ENCODE measurements at places on chromosomes 13 and 19.

DNA sequence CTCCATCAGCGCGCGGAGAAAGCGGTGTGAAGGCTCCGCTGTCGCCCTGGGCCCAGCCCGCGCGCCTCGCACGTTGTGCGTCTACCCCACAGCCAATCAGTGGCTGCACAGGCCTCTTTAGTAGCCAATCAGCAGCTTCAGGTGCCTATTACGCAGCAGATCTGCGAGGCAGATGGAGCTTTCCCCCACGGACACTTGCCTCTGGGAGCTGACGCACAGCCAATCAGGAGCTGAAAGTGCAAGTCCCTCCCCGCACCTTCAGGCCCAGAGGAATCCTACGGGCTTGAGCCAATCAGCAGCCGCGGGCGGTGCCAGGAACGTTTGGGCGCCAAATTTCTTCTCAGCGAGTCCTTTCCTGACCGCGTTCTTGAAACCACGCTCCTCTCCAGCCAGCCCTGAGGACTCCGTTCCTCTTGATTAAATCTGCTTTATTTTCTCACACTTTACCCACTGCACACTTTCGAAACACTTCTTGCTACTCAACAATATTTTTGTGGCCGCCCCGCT is 39.9 kb downstream of the SIGLEC7 start:
- DNase-seq, result no peak

GRCh38 chr13:110334256-110334655 is 27.2 kb downstream of the COL4A2 start:
- no peak for DNase-seq

- no peak for DNase-seq
Measured at GRCh38 chr13:23386533-23386932, 47.0 kb downstream of the SACS start.

DNA sequence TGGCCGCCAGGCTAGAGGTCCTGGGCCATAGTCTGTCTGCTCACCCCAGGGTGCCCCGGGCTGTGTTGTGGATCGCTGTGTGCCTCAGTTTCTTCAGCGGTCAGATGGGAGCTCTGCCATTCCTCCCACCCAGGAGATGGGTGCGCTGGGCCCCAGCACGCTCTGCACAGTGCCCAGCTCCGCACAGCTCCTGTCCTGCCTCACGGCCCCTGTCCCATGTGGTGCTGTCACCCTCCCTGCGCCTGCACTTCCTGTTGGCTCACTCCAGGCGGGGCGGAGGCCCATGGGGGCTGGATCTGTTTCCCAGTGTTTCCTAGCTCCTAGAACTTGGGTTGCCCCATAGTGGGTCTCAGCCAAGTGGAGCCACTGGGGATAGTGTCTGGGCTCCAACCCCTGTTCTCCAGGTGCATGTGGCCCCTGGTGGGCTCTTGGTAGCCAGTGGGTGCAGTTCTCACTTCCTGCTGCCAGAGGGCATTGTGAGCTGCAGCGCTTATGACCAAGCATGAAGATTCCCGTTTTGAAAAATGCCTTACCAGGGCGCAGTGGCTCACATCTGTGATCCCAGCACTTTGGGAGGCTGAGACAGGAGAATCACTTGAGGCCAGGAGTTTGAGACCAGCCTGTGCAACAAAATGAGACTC is 69.8 kb downstream of the KDM4B start:
- no peak for DNase-seq

- no peak for DNase-seq
Measured at GRCh38 chr13:42409075-42409474, 137.1 kb downstream of the AKAP11 start.

DNA sequence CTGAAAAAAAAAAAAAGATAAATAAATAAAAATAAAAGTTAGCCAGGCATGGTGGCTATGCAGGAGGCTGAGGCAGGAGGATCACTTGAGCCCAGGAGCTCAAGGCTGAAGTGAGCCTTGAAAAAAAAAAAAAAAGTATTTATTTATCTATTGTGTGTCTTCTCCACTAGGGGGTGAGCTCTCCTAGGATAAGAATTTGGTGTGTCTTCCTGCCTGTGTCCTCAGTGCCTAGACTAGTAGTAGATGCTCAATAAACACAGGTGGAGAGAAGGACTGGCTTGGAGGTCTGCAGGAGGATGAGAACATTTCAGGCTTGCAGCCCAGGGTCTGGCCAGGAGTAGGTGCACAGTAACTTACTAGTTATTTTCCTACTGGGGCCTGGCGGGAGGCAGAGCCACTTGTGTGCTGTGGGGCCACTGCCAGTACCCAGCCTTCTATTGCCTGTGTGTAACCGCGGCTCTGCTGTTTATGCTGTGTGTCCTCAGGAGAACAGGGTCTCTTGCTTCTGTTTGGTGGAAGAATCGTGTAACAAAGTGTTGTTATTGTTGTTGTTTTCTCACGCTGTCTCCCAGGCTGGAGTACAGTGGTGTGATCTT is 5.4 kb downstream of the LMTK3 start:
- peak; percentile 47 for DNase-seq

GRCh38 chr13:65275838-65276630 is 1954.1 kb downstream of the PCDH9 start:
- no peak for DNase-seq

DNA sequence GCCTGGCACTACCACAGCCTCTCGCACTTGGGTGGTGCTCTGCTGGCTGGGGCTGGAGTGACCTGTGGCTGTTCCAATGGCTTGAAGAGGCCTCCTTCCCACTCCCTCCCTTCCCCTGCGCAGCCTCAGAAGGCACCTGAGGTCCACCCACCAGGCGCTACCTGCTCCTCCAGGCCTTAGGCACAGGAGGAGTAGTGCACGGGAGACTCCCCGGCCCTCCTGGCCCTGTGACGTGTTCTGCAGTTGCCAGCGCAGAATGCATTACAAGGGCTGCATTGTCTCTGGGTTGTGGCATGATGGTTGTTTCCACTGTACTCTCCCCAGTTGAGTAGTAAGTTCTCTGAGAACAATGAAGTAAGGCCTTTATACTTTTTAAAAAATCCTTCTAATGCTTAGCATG is 128.6 kb downstream of the TEX29 start:
- DNase-seq, result no peak

GRCh38 chr19:41967054-41967783 is 8.1 kb upstream of the RABAC1 start:
- DNase-seq, result no peak

GRCh38 chr13:39450176-39450575 is 152.8 kb downstream of the LHFPL6 start:
- no peak for DNase-seq

DNA sequence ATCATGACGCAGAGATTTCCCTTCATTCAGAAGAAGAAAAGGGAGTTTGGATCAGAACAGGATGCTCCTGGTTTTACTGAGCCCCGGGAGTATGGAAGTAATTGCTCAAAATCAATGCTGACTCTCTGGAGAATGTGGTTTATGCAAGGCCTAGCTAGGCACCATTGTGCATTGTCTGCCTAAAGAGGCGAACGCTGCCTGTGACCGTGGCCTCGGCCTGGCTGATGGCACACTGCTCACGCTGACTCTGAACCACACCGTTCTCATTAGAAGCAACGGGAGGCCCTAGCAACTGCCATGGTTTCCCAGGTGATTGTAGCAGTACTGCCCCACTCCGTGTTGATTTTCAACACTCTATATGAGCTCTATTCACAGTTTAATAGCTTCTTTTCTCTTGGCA is 41.7 kb upstream of the UBL3 start:
- DNase-seq, result no peak

DNA sequence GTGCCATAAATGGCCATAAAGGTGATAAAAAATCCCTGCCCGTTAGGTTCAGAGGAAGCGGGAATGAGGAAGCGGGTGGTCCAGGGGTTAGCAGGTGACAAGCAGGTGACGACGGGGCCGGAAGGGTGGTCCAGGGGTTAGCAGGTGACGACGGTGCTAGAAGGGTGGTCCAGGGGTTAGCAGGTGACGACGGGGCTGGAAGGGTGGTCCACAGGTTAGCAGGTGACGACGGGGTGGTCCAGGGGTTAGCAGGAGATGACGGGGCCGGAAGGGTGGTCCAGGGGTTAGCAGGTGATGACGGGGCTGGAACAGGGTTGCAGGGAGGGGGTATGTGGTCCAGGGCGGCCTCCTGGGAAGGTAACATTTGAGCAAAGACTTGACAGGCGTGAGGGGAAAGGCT is 6.3 kb downstream of the PRSS57 start:
- DNase-seq, result no peak

GRCh38 chr13:69450245-69450644 is 657.4 kb upstream of the ATXN8OS start:
- DNase-seq, result peak; percentile 94

GRCh38 chr19:15264061-15264932 is 32.0 kb upstream of the EPHX3 start:
- no peak for DNase-seq

GRCh38 chr19:10544753-10545251 is 1.1 kb downstream of the ATG4D start:
- no peak for DNase-seq

- no peak for DNase-seq
Measured at GRCh38 chr19:10235003-10235402, 3.9 kb upstream of the S1PR2 start.

- DNase-seq, result no peak
Measured at GRCh38 chr13:37313372-37313771, 207.9 kb upstream of the CSNK1A1L start.

GRCh38 chr19:29389495-29389894 is 136.3 kb upstream of the VSTM2B start:
- no peak for DNase-seq

- no peak for DNase-seq
Measured at GRCh38 chr13:79241697-79242096, 164.4 kb downstream of the RBM26 start.

GRCh38 chr13:91652404-91653301 is 254.2 kb downstream of the GPC5 start:
- no peak for DNase-seq

Data from NCI-H524 treated with DMSO at 0.1 percent for 48 hours (cell line).